Esophagus mucosa (tissue), 1 donor: ENCODE measurements at places on chromosomes 16 and 17.
A peak's percentile ranks its signal among the peaks of the same experiment; 100 is the strongest.

GRCh38 chr17:48148854-48149786 is 41.6 kb downstream of the SNX11 start:
- ATAC-seq, result no peak

GRCh38 chr16:6698548-6698947 is 634.1 kb upstream of the RBFOX1 start:
- no peak for ATAC-seq

DNA sequence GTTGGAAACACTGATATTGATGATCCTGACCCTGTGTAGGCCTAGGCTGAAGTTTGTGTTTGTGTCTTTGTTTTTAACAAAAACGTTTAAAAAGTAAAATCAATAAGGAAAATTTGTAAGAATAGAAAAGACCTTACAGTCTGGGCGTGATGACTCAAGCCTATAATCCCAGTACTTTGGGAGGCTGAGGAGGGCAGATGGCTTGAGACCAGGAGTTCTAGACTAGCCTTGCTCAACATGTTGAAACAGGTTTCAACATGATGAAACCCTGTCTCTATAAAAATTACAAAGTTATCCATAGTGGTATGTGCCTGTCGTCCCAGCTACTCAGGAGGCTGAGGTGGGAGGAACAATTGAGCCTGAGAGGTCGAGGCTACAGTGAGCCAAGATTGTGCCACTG is 18.3 kb upstream of the TOM1L1 start:
- peak; percentile 59 for ATAC-seq

- no peak for ATAC-seq
Observed at GRCh38 chr17:5019475-5019956, 15.7 kb downstream of the SLC52A1 start.

DNA sequence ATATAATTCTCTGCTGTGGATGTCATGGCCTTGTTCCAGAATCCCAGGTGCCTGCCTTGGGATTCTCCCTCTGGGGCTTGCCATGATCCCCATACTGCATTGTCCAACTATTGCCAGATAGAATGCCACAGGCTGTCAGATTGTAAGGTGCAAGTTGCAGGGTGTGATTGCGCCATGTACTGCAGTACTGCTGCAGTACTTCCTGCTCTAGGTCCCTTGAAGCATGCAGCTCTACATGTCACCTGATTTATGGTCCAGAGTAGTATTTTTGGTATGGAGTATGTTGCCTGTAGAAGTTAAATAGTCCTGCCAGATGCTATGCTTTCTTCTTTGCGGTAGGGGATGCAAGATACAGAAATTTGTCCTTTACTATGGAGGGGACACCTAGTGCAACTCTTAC is 7.0 kb upstream of the SLFN5 start:
- ATAC-seq, result peak; percentile 29

- ATAC-seq, result no peak
Observed at GRCh38 chr16:2963074-2963722, 877 bp upstream of the KREMEN2 start.

- no peak for ATAC-seq
Observed at GRCh38 chr17:64212122-64212521, 50.9 kb downstream of the TEX2 start.

DNA sequence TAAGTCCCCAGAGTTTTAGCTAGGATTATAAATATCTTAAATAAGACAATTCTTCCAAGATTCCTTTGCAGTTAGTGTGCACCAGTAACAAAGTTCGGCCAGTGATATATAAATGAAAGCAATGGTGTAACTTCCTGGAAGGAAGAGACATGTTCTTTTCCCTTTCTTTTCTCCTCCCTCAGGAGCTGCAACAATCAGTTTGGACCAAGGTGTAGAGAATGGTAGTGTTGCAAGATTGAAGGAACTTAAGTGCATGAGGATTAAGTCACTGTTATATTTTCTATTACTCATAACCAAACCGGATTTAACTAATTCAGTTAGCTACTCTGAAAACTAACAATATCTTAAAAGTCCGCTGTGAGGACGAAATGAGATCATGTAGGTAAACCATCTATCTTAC is 68.9 kb upstream of the KCNJ16 start:
- peak; percentile 91 for ATAC-seq

- ATAC-seq, result peak; percentile 66
Observed at GRCh38 chr16:74623214-74623838, 16.4 kb upstream of the GLG1 start.

- ATAC-seq, result no peak
Observed at GRCh38 chr16:88010968-88011483, 59.8 kb downstream of the BANP start.

- ATAC-seq, result peak; percentile 92
Observed at GRCh38 chr16:28291651-28292626, at the start of gene SBK1. Gene SBK1, plus strand, starts transcription at chr16:28292525. Its CDS starts 24,867 bp downstream, at chr16:28317392.

- ATAC-seq, result no peak
Observed at GRCh38 chr17:27882162-27882840, 10.9 kb downstream of the LYRM9 start.
